Naive B cell (primary cell): ENCODE measurements at places on chromosomes 7 and 10. TPM values are rescaled to one million over a fixed set of nuclear protein-coding genes. Genes with fewer than 3 reads are reported as not detected.

- H3K27ac ChIP-seq: peak overlapping the region; percentile 54
- DNase-seq: no peak
- H3K27me3 ChIP-seq: no peaks in the 10 kb centered on the region
- H3K4me3 ChIP-seq: peak overlapping the region; percentile 65
- peaks cover 59% of the 10 kb centered on the region for H3K4me1 ChIP-seq
These were observed 6.8 kb downstream of the LDB1 start for GRCh38 chr10:102113261-102113955.

GRCh38 chr10:3588816-3589215, 196.2 kb downstream of the KLF6 start:
- peaks cover 7% of the 10 kb centered on the region for H3K27me3 ChIP-seq
- DNase-seq: no peak
- H3K4me3 ChIP-seq: no peak overlapping the region
- H3K27ac ChIP-seq: no peak overlapping the region
- no peaks in the 10 kb centered on the region for H3K36me3 ChIP-seq
- H3K4me1 ChIP-seq: no peaks in the 10 kb centered on the region

GRCh38 chr10:13712476-13712836, 125.7 kb downstream of the PRPF18 start:
- H3K36me3 ChIP-seq: no peaks in the 10 kb centered on the region
- no peak for DNase-seq
- peaks cover 10% of the 10 kb centered on the region for H3K27me3 ChIP-seq
- H3K4me3 ChIP-seq: peak overlapping the region; percentile 33

DNA sequence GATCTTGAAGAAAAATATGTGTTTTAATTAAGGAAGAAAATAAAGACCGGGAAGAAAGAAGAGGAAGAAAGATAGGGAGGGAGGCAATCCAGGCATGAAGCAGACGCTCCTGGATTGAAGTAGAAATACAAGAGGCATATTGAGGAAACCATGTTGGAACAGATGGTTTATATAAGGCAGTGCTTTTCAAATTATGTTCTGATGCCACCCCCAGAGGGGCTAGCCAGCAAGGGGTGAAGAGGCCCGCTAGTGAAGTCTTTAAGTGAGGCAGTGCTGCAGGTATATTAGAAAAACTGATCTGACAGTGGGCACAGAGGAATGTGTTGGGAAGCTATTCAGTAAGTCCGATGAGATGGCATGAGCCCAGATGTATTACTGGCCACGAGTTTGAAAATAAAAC, 40.1 kb downstream of the REEP3 start:
- no peak overlapping the region for H3K4me3 ChIP-seq
- no peak for DNase-seq
- no peak overlapping the region for H3K27ac ChIP-seq
- H3K36me3 ChIP-seq: no peaks in the 10 kb centered on the region
- no peaks in the 10 kb centered on the region for H3K27me3 ChIP-seq

GRCh38 chr7:22586101-22586785, 86.3 kb upstream of the STEAP1B start:
- H3K27me3 ChIP-seq: no peaks in the 10 kb centered on the region
- H3K27ac ChIP-seq: peak overlapping the region; percentile 77
- H3K4me1 ChIP-seq: peaks cover 64% of the 10 kb centered on the region
- no peak overlapping the region for H3K4me3 ChIP-seq
- no peak for DNase-seq
- peaks cover 9% of the 10 kb centered on the region for H3K36me3 ChIP-seq

DNA sequence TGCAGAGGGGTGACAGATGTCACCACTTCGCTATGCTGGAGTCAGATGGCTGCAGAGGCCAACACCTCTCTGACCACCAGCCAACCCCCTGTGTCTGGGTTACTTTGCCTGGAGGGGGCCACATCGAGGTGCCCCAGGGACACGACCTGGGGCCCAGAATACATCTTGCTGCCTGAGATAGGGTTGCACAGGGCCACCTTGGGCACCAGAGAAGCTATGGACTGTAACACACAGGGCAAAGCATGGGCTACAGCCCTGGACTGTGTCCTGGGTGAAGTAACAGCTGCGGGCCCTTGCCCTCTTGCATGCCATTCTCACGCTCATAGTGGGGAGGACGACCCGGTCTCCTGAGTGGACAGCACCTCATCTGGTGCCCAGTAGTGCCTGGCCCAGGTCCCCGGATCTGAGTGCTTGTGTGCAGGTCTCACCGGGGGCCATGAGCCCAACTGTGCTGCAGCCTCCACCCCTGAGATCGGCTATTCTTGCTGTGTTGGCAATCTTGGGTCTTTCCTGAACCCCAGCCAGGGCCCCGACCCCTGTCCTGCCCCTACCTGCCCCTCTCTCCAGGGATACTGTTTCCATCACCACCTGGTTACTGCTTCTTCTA, 115.2 kb upstream of the GDF10 start:
- H3K4me3 ChIP-seq: no peak overlapping the region
- DNase-seq: no peak
- H3K4me1 ChIP-seq: no peaks in the 10 kb centered on the region
- H3K27ac ChIP-seq: no peak overlapping the region
- H3K36me3 ChIP-seq: no peaks in the 10 kb centered on the region
- no peaks in the 10 kb centered on the region for H3K27me3 ChIP-seq

- H3K36me3 ChIP-seq: no peaks in the 10 kb centered on the region
- no peak overlapping the region for H3K4me3 ChIP-seq
These were observed 99.3 kb upstream of the DDC start for GRCh38 chr7:50664461-50664922.

- peak overlapping the region; percentile 4 for H3K27ac ChIP-seq
- no peak overlapping the region for H3K4me3 ChIP-seq
- H3K27me3 ChIP-seq: no peaks in the 10 kb centered on the region
- no peak for DNase-seq
- H3K4me1 ChIP-seq: peaks cover 37% of the 10 kb centered on the region
- H3K36me3 ChIP-seq: peaks cover 9% of the 10 kb centered on the region
These were observed 4.6 kb downstream of the ATP5F1C start for GRCh38 chr10:7792541-7792940.

DNA sequence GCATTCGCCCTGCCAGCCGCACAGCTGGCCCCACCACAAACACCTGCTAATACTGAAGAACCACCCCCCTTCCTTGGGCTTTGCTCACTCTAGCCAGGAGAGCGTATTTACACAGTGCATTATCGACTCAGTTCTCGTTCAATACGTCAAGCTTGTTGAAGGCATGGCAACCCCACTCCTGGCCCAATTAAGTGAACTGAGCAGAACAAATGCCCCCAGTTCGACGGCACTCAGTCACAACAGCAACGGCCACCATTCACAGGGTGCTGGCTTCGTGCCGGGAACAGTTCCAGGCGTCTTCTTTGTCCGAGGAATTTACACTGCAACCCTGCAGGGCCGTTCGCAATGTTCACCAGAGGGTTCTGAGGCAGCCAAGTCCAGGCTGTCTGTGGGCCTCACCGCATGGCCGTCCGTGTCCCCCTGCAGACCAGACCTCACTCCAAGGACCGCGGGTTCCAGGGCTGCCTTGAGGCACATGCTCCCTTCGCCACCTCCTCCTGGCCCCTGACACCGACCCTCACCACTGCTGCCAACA, 175.3 kb downstream of the DIP2C start:
- peaks cover 14% of the 10 kb centered on the region for H3K27me3 ChIP-seq
- H3K27ac ChIP-seq: peak overlapping the region; percentile 21
- H3K4me1 ChIP-seq: peaks cover 8% of the 10 kb centered on the region
- H3K36me3 ChIP-seq: no peaks in the 10 kb centered on the region

- no peak overlapping the region for H3K4me3 ChIP-seq
- no peaks in the 10 kb centered on the region for H3K27me3 ChIP-seq
- no peaks in the 10 kb centered on the region for H3K36me3 ChIP-seq
- H3K4me1 ChIP-seq: no peaks in the 10 kb centered on the region
These were observed 181.9 kb downstream of the AKR1D1 start for GRCh38 chr7:138258197-138258559.

DNA sequence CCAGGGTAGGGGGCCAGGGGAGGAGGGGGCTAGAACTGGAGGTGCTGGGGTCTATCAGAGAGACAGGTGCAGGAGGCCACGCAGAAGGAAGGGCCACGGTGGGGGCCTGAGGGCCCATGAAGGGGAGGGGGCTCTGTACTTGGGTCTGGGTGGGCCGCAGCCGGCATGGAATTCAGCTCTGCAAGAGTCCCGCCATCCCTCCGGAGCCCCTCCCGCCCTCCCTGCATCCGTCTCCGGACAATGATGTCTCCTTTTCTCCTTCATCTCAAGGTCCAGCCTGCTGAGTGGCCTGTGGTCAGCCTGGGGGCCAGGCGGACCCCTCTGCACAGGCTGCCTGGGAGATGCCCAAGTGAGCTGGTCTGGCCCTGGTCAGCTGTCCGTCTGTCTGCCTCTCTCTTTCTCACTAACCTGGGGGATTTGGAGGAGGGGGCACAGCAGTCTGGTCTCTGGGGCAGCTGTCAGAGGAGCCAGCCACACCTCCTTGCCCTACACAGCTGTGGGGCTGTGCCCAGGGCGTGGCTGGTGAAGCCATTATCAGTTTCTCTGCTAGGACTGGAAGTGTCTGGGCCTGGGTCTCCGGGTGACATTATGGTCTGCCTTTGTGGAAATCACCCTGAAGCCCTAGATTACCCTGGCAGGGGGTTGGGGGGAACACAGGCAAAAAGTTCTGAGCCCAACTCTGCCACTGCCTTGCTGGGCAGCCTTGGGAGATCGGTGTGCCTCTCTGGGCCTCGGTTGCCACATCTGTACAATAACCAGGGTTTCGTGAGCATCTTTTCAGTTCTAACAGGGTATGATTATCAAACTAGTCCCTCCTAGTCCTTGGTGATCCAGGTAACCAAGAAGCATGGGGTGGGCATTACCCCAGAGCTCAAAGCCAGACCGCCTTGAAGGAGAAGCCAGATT, 19.0 kb upstream of the HSPB1 start:
- no peak for DNase-seq
- no peak overlapping the region for H3K27ac ChIP-seq
- H3K4me3 ChIP-seq: peak overlapping the region; percentile 67
- H3K36me3 ChIP-seq: peaks cover 9% of the 10 kb centered on the region
- H3K4me1 ChIP-seq: peaks cover 18% of the 10 kb centered on the region
- H3K27me3 ChIP-seq: peaks cover 75% of the 10 kb centered on the region

GRCh38 chr7:2805213-2805944, 38.7 kb downstream of the GNA12 start:
- no peak for DNase-seq
- H3K4me3 ChIP-seq: no peak overlapping the region
- peaks cover 45% of the 10 kb centered on the region for H3K4me1 ChIP-seq
- peaks cover 5% of the 10 kb centered on the region for H3K36me3 ChIP-seq
- no peak overlapping the region for H3K27ac ChIP-seq

DNA sequence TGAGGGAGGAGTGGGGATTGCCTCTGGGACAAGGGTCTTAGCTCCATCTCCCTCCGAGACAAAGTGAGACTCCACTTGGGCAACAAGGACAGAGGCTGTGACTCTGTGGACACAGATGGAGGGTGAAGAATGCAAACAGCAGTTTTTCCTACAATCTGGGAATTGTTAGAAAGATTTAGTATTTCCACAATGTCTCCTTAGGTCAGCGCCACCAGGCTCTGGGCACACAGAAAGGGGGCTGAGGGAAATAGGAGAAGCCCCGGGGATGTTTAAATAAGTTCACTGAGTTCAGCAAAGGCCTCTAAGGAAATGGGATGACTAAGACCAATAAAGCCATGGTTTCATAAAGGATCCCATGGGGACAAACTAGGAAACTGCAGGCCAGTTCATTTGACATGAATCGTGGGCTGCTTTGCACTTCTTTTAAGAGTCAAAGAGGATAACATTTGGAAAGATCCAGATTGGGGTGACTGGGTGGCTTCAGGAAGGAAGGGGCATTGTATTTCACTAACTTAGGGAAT, 219.8 kb upstream of the GLI3 start:
- H3K4me3 ChIP-seq: no peak overlapping the region
- no peaks in the 10 kb centered on the region for H3K4me1 ChIP-seq
- H3K27me3 ChIP-seq: peaks cover 30% of the 10 kb centered on the region

GRCh38 chr7:135391514-135391913, 118.4 kb downstream of the CNOT4 start:
- peak overlapping the region; percentile 92 for H3K27ac ChIP-seq
- H3K4me3 ChIP-seq: no peak overlapping the region
- no peaks in the 10 kb centered on the region for H3K27me3 ChIP-seq

DNA sequence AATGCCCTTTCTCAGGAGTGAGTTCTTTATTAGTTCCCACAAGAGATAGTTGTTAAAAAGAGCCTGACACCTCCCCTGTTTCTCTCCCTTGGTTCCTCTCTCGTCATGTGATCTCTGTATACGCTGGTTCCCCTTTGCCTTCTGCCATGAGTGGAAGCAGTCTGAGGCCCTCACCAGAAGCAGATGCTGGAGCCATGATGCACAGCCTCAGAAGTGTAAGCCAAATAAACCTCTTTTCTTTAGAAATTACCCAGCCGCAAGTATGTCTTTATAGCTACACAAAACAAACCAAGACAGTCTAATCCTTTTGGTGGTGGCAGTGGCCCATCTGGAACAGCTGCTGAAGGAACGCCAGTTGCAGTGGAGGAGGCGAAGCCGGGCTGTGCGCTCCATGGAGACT, 9.3 kb downstream of the DNAJB9 start:
- H3K4me1 ChIP-seq: peaks cover 14% of the 10 kb centered on the region
- peaks cover 35% of the 10 kb centered on the region for H3K36me3 ChIP-seq
- H3K27me3 ChIP-seq: no peaks in the 10 kb centered on the region
- no peak for DNase-seq
- no peak overlapping the region for H3K4me3 ChIP-seq

DNA sequence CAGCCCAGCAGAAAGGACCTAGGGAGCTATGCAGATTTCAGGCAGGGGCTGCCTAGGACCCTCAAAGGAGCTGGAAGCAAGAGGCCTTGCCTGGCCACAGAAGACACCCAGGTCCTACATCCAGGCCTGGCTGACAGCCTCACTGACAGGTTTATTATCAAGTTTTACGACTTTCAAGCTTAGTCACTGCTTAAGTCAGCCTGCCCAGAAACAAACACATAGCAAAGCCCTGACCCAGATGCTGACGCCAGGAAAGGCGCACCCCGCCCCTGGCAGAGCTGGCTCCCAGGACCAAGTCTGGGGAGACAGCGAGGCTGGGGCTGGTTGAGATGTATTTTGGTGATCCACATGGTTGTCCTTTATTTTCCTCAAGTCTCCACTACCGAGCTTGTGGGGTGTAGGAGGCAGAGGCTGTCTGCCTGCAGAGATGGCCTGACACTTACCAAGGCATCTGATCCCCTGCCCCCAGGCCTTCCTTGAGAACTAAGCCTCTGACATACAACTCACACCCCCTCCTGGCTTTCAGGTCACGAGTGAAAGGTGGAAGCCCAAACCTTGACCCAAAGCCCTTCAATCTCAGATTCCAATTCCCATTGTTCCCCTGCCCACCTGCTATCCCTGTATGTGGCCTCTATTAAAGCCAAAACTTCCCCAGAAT, 80.7 kb upstream of the EMX2 start:
- H3K36me3 ChIP-seq: no peaks in the 10 kb centered on the region
- no peaks in the 10 kb centered on the region for H3K4me1 ChIP-seq
- peaks cover 26% of the 10 kb centered on the region for H3K27me3 ChIP-seq
- H3K27ac ChIP-seq: no peak overlapping the region
- DNase-seq: no peak

GRCh38 chr10:67242528-67242927, 316.7 kb downstream of the LRRTM3 start:
- no peaks in the 10 kb centered on the region for H3K36me3 ChIP-seq
- no peak overlapping the region for H3K27ac ChIP-seq
- H3K27me3 ChIP-seq: no peaks in the 10 kb centered on the region

The ACSM6 gene
- not detected for polyA plus RNA-seq

The PTF1A gene
- polyA plus RNA-seq: not detected

The LIPN gene
- polyA plus RNA-seq: not detected

The PRXL2A gene
- polyA plus RNA-seq: 11.4 TPM

The EGR2 gene
- polyA plus RNA-seq: 4.0 TPM

The ZNF488 gene
- polyA plus RNA-seq: not detected

The PLEKHS1 gene
- polyA plus RNA-seq: not detected
